ENCODE measurements at places on chromosomes 6 and 20. TPM values are rescaled to one million over a fixed set of nuclear protein-coding genes. Genes with fewer than 3 reads are reported as not detected.

DNA sequence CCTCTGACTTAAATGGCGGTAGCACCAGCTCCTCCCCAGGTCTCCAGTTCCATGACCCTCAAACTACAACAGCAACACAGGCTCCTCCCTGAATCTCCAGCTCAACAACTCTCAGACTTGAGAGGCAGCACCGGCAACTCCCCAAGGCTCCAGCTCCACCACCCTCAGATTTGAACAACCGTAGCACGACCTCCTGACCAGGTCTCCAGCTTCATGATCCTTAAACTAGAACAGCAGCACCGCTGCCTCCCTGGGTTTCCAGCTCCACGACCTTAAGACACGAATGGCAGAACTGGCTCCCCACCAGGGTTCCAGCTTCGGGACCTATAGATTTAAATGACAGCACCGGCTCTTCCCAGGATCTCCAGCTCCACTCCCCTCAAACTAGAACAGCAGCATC is 325.8 kb downstream of the PREX1 start:
- no peak for DNase-seq

DNA sequence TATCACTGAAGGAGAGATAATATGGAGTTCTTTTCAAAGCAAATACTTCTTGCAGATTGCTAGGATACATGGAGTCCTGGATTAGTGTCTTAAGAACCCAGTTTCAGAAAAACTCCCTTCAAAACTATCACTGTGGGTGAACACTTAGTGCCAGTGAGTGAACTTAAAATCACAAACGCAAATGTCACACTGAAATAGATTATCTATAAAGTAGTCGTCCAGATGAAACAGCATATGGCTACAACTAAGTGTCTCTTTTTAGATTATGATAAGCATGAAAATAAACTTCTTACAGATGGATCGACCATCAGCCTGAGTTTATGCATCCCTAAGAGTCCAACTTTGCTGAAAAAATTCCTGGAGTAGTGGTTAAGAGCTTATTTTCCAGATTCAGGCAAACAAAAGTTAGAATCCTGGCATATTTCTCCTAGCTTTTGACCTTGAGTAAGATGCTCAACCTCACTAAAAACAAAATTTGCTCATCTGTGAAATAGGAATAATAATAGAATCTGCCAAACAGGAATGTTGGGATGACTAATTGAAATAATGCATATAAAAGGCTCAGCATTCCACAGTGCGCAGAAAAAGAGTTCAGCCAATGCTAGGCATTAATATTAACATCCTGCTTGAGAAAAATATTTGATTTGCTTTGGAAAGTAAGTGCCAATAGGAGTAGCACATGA is 70.4 kb downstream of the DOK5 start:
- DNase-seq, result no peak

PCMT1 gene
- polyA plus RNA-seq, result 76.2 TPM

- DNase-seq, result no peak
Measured at GRCh38 chr6:123127807-123128206, 131.8 kb downstream of the CLVS2 start.

DNA sequence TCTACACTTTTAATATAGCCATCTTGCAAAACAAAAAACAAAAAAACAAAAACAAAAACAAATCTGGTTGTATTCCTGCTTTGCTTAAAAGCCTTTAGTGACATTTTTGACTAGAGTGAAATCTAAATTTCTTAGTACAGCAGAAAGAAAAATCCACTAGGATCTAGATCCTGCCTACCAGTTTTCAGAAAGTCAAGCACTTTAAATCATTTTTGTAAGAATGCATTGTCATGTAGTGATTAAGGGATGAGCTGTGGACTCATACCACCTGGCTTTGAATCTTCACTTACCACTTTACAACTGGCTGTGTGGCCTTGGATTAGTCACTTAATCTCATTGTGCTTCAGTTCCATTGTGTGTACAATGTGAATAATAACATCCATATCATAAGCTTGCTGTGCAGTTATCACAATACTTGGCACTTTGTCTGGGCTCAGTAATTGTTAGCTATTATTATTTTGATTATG is 4.0 kb downstream of the MKKS start:
- DNase-seq, result no peak

ADAM33 gene
- 7.0 TPM for polyA plus RNA-seq

- peak; percentile 31 for DNase-seq
Measured at GRCh38 chr20:57618091-57618763, 2.0 kb downstream of the ZBP1 start.

TNXB gene
- polyA plus RNA-seq, result 6.5 TPM

DNA sequence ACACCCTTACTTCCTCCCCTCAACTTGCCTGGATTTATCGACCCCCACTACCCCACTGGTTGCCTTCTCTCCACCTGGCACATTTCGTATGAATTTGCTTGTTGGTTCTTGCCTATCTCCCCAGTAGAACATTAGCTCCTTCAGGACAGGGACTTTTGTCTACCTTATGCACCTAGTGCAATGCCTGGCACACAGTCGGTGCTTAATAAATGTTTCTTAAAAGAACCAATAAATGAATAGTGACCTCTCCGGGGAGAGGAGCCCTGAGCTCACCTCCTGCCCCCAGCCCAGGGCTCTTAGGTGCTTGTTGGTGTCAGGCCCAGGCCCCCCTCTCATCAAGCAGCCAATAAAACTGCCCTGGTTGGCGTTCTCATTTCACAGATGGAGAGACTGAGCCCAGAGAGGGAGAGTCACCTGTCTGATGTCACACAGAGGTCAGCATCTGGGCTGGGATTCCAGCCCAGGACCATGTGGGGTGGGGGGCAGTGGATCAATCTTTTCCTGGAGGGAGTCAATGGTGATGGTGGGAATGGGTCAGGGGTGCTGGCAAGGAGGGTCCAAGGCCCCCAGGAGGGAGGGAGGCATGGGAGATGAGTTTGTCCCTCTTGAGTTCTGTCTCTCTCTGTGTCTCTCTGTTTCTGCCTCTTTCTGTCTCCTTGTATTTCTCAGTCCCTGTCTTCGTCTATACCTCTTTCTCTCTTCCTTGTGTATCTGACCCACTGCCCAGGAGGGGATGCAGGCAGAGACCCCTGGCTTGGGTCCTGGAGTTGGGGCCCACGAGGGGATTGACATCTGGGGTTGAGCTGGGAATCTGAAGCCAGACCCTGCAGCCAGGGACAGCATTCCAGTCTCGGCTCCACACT is 89.6 kb downstream of the CEBPB start:
- no peak for DNase-seq

DNA sequence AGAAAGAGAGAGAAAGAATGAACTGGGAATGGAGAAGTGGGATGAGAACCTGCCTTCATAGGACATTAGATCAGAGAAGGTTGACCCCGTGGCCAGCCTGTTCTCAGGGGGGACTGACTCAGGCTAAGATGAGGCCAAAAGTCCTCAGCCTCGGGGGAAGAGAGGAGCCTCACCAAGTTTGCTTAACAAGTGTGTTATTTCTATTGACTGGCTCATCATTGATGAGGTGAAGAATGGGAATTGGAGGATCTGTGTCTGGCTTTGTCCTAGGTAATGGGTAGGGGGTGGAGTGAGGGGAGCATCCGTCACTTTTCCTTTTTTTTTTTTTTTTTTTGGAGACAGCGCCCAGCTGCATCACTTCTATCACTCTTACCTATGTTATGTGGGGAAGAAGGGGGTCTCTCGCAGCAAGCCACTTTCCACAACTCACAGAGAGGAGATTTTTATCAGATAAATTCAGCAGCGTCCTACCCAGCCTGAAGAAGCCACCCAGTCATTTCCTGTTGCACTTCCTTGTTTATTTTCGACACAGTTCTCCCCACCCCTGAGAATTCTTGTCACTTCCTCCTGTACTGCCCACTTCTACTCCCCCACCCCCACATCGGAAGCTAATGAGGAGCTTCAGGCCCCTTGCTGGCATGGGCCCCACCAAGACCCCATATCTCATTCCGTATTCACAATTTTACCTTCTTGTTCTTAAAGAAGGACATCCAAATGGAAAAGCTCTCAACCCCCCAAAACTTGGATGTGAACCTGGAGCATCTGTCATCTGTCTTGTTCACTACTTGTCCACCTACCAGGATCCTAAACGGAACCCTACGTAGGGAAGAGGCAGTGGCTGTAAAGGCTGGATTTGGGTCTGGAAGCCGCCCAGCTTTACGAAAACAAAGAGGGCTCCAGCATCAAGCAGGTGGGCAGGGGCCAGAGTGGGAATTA is 2.8 kb upstream of the RNASET2 start:
- no peak for DNase-seq

- DNase-seq, result no peak
Measured at GRCh38 chr6:163806755-163807499, 392.4 kb downstream of the QKI start.

SF3B5 gene
- 588 TPM for polyA plus RNA-seq

CD109 gene
- 1.4 TPM for polyA plus RNA-seq

GRCh38 chr6:107198631-107199416 is 83.5 kb upstream of the BEND3 start:
- no peak for DNase-seq

DNA sequence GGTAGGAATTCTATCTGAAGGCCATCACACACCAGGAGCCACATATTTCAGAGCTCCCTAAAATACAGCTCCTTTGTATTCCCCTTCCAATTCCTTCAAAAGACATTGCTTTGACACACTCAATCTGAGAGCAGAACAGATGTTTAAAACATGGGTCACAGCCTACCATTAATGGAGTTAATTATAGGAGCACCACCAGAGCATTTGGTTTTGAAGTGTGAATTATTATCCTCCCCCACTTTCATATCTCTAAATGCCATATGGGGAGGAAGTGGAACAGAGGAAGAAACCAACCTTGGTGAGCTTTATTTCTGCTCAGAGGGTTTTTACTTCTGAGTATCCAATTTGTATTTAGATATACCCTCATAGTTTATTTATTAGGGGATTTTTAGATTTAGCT is 50.7 kb upstream of the TNFRSF21 start:
- DNase-seq, result no peak

DNA sequence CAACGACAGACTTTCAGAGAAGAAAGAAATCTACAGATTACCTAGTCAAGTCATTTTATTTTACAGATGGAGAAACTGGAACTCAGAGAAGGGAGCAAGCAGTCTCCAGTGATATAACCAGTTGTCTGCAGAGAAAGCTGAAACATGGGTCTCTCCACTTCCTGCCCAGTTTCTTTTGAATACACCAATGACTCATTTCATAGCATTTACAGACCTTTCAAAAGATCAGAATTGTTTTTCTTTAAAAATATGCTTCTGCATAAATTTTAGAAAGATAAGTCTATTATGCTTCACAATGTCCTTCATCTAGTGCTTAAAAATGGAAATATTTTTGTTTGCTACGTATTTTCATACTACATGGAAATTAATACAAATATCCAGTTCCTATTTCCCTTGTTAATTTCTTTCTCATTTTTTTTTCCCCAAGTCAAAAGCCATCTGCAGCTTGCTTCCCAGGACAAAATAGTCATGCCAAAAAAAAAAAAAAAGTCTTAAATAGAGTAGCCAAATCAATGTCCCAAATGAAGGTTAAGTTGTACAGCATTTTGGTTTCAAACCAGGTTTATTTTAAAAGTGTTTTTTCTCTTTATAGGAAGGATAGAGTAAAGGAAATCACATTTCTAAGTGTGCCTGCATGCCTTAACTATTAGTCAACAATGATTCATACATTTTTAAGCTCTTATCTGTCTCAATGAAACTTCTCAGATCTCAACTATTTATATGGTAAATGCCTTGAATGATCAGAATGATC is 36.9 kb downstream of the ARHGAP18 start:
- DNase-seq, result no peak

- no peak for DNase-seq
Measured at GRCh38 chr6:163390770-163391169, 23.7 kb upstream of the QKI start.

- no peak for DNase-seq
Measured at GRCh38 chr6:706146-706545, 13.2 kb upstream of the EXOC2 start.

MAS1 gene
- polyA plus RNA-seq, result 0.02 TPM

- DNase-seq, result no peak
Measured at GRCh38 chr6:113540466-113540865, 316.7 kb upstream of the MARCKS start.

GRCh38 chr20:39785252-39785917 is 823.2 kb downstream of the DHX35 start:
- DNase-seq, result no peak

TSHZ2 gene
- 0.14 TPM for polyA plus RNA-seq

DNA sequence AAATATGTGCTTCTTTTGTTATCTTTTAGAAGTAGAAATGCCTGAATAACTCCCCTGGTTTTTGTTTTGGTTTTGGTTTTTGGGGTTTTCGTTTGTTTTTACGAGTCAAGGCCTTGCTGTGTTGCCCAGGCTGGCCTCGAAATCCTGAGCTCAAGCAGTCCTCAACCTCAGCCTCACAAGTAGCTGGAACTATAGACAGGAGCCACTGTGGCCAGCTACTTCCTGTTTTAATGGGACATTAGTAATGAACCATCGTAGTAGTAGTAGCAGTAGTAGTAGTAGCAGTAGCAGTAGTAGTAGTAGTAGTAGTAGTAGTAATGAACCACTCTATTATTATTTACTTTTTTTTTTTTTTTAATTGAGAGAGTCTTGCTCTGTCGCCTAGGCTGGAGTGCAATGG is 66.0 kb downstream of the UBR2 start:
- DNase-seq, result no peak

- peak; percentile 80 for DNase-seq
Measured at GRCh38 chr20:11379257-11380011, 538.3 kb upstream of the BTBD3 start.
